ENCODE measurements at places on chromosomes 5 and 9.

GRCh38 chr5:8848997-8849594 is 696.8 kb downstream of the SEMA5A start:
- no peak for DNase-seq

- no peak for DNase-seq
Observed at GRCh38 chr5:154276973-154277331, 86.4 kb downstream of the GALNT10 start.

DNA sequence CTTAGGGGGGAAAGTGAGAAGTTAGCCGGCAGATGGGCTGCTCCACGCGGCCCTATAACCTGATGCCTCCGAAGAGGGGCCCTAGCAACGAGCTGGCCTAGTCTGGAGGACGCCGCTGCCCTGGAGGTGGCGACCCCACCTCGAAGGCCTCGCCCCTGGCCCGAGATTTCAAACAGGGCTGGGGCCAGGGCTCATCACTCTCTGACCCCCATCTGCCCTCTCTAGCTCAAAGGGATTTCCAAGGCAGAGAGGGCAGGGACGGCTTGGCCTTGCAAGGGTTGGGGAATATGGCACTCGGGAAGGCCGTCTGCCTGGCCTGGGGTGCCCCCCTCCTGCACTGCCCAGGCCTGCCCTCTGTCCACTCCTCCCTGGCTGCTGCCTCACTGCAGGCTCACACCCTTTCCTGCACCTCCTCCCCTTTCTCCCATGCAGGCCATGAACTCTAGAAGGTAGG is 25.5 kb upstream of the TIFAB start:
- no peak for DNase-seq

- no peak for DNase-seq
Observed at GRCh38 chr5:107277485-107278125, 393.1 kb downstream of the EFNA5 start.

DNA sequence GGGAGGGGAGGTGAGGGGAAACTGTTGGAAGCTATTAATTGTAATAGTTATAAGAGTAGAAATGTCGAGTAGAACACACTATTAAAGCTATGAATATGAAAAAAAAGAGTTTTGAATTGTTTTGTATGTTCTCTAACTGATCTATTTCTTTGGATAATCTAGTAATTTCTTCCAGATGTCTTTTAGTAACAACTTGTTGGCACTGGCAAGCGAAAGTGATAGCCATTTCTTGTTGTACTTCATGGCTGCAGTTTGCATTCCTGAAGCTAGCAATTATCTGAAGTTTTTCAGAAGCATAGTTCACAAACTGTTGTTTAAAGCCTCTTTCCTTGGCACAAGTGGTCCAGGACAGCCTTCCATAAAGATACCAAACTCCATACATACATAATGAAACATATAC is 49.4 kb upstream of the SPATA31C2 start:
- no peak for DNase-seq

DNA sequence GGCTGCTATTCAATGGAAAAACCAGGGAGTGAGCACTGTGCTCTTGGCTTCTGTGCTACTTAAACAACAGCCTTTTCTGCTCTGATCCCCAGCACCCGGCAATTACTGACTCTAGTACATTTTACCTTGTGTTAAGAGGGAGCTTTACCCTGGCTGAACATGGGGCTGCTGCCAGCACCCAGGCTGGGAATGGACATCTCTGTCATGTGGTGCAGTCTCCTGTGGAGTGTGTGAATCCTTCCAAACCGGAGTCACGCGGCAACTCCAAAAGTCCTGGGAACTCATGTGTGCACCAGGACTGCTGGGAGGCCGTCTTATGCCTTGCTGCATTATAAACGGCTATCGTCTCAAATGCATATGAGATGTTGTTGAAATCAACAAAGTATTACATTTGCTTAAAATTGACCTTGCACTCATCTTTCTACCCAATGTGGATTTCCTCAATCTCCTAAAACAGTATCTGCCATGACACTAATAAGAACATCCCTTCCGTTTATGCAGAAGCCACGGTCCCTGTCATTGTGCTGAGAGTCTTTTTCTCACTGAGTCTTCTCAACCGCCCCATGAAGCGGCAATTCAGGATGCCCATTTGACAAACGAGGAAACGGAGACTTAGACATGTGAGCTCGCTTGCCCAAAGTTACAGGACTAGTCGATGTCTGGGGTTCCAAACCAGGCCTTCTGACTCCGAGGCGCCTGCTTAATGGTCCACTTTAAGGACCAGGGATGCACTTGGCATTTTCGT is 884 bp upstream of the GSN start:
- peak; percentile 20 for DNase-seq

DNA sequence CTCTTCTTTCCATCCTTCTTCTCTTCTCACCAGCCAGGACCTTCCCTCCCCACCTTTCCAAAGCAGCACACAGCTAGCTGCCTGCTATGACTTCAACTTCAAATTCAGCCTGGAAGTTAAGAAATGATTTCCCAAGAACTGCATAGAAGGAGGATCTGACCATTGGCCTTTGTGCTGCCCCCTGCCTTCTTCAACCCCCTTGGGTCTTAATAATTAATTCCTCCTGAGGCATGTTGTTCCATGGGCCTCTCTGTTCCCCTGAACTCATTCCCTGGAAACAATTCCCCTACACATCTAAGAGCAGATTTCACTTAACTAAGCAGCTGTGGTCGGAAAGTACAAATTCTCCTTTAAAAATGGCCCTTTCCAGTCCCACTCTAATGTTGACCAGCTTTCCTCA is 62.4 kb downstream of the ADAMTS12 start:
- DNase-seq: no peak

GRCh38 chr9:83583151-83584014 is 39.6 kb upstream of the IDNK start:
- no peak for DNase-seq

GRCh38 chr9:121598167-121598964 is 53.1 kb upstream of the DAB2IP start:
- DNase-seq: no peak

GRCh38 chr9:130453487-130453886 is 8.7 kb downstream of the ASS1 start:
- no peak for DNase-seq

DNA sequence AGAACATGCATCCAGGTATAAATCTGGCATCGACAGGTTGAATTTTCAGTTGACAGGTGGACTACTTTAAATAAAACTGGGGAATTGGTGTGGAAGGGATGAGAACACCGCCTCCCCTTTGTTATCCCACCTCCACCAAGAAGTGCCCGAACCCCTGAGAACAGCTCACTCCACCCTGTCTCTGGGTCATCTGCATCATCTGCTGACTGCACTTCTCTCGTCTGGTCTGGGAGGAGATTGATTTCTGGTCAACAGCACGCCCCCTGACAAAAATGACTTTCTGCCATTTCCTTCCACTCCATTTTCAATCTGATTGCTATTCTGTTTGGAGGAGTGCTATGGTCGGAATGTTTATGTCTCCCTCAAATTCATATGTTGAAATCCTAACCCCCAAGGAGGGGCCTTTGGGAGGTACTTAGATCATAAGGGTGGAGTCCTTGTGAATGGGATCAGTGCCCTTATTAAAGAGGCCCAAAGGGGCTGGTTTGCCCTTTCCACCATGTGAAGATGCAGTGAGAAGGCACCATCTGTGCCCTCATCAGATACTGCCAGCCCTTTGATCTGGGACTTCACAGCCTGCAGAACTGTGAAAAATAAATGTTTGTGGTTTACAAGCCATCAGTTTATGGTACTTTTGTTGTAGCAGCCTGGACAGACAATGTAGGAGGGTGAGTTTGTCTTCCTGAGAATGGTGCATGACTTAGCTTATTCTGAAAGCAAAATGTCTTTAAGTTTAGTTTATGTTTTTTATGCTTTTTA is 145.7 kb downstream of the EGFLAM start:
- no peak for DNase-seq

DNA sequence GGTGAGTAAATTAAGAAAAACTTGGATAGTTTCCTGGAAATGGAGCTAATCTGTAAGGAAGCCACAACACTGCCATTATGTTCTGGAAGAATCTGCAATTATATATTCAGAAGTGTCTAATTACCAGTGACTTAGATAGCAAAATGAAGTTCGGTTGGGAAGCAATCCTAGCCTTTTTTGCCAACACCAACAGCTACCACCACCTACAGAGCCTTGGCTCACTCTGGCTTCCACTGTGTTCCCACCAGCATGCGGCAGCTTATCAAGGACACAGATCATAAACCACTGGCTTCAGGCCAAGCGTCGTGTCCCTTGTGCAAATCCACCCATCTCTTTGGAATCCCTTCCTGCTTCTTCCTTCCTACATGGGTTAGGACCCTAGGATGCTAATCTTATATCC is 118.0 kb upstream of the PCA3 start:
- no peak for DNase-seq

- DNase-seq: no peak
Observed at GRCh38 chr9:130328349-130328801, 62.8 kb downstream of the HMCN2 start.

- DNase-seq: no peak
Observed at GRCh38 chr9:77672183-77672582, 24.1 kb upstream of the GNA14 start.

- DNase-seq: no peak
Observed at GRCh38 chr9:3001311-3001710, 157.4 kb upstream of the PUM3 start.

GRCh38 chr9:11794984-11795383 is 898.2 kb upstream of the TYRP1 start:
- no peak for DNase-seq

GRCh38 chr5:17118631-17119030 is 98.8 kb upstream of the BASP1 start:
- peak; percentile 51 for DNase-seq

DNA sequence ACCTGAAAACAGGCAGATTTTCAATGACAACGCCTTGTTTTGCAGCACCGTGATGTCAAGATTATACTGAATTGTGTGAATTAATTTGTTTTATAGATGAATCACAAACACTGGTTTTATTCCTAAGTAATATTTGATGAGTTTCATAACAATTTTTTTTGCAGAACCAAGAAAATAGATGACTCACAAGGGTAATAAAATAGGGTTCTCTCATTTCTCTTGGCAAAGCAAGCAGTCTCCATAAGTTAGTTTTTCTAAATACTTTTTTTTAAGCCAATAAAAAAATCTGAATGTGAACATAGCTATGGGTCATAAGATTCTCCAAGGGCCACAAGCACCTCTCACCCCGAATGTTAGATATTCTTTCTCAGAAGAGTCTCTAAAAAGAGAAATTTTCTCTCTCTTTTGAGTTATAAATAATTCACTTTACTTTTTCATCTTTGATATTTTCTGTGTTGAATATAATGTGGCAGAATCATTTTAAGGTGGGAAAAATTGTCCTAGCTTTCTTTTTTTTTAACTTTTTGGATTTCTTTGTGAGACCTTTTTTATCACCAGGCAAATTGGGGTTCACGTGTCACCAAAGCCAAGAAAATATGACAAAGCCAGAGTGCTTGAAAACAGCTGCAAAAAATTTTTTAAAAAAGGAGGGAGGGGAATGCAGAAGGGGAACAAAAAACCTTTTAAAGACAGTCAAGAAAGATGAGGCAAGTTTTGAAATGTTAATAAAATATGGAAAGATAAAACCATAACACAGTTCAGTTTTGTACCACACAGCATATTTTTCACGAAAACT is 174.6 kb upstream of the DAPK1 start:
- no peak for DNase-seq

GRCh38 chr9:33297432-33297831 is 7.1 kb downstream of the NFX1 start:
- DNase-seq: peak; percentile 37

DNA sequence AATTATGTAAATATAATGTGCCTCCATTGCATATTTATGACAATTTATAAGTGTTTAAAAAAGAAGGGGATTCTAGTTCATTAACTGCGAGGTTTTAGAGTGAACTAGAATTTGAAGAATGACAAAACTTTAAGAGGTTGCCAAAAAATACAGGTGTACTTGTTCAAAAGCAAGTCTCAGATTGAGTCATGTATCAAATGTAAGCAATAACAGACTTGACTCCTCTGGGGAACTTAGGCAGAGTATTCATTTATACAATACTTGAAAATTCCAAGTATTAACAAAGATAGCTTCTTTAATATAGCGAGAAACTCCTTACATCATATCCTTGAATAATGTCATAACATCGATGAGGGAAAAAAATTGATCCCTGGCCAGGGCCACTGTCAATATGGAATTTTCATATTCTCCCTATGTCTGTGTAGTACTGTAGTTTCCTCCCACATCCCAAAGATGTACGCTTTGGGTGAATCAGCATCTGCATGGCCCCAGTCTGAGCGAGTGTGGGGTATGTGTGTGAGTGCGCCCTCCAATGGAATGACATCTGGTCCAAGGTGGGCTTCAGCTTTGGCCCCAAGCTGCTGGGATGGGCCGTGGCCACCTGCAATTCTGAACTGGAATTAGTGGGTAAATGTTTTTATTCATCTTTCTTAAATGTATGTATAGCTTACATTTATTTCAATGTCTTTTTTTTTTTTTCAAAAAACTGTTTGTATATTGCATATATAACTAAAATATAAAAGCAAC is 70.1 kb downstream of the RIC1 start:
- DNase-seq: no peak

GRCh38 chr9:124366476-124367220 is 48.6 kb downstream of the PSMB7 start:
- DNase-seq: no peak

DNA sequence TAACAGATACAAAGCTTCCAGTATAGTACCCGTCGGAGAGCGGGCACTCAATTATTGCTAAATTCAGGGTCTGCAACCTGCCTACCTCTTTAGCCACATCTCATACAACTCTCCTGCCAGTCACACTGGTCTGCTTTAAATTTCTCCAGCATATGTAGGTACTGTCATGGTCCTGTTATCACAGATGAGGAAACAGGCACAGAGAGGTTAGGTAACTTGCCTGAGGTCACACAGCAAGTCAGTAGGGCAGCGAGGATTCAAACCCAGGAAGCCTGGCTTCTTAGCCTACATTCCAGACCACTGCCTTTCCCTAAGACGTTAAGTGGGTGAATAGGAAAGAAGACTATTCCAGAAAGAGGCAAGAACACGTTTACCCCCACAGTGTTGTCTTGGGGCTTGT is 186.0 kb upstream of the NFIB start:
- no peak for DNase-seq

DNA sequence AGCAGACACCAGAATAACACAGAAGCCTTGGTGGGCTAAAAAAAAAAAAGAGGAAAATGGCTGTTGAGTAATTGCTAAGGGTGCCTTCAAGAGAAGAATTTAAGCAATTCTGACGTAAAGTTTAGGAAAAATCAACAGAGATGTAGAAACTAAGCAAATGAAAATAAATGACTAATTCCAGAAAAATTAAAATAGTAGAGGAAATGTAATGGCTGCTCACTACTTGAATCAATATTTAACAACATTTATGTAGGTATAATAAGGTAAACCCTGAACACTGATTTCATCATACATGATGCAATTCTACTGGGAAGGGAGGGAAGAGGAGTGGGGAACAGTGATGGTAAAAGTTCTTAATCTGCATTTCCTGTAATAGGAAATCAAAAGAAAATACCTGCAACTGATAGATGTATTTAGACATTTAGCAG is 41.4 kb downstream of the PUM3 start:
- DNase-seq: no peak

Measured in substantia nigra (tissue), 51 donors.